ENCODE measurements at places on chromosomes 6 and 20. TPM values are rescaled to one million over a fixed set of nuclear protein-coding genes. Genes with fewer than 3 reads are reported as not detected.

BCAS1 gene
- total RNA-seq, result 4.3 TPM

TAAR5 gene
- total RNA-seq, result not detected

PPP1R14C gene
- total RNA-seq, result 10.8 TPM

C20orf202 gene
- total RNA-seq, result 1.2 TPM

PRICKLE4 gene
- 2.9 TPM for total RNA-seq

TSBP1 gene
- total RNA-seq, result 1.7 TPM

GPLD1 gene
- total RNA-seq, result not detected

BHLHE23 gene
- 2.6 TPM for total RNA-seq

VWA7 gene
- not detected for total RNA-seq

PBOV1 gene
- total RNA-seq, result 2.2 TPM

KIF6 gene
- 1.2 TPM for total RNA-seq

MLN gene
- total RNA-seq, result not detected

SLC22A7 gene
- not detected for total RNA-seq

SLC22A3 gene
- 71.5 TPM for total RNA-seq

NKX2-4 gene
- not detected for total RNA-seq

DNA sequence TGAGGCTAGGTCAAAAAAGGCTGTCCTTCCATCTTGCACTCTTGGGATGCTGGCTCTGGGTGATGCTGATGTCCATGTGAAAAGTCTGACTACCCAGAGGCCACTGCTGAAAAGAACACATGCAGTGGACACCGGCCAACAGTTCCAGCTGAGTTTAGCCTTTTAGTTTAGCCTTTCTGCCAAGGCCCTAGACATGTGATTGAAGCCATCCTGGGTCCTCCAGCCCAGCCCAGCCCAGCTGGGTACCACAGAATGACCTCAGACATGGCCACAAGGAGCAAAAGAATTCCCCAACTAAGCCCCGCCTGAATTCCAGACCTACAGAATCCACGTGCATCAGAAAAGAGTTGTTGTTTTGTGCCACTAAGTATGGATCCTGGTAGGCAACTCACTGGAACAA is 17.4 kb downstream of the PIGT start:
- DNase-seq, result no peak

DNA sequence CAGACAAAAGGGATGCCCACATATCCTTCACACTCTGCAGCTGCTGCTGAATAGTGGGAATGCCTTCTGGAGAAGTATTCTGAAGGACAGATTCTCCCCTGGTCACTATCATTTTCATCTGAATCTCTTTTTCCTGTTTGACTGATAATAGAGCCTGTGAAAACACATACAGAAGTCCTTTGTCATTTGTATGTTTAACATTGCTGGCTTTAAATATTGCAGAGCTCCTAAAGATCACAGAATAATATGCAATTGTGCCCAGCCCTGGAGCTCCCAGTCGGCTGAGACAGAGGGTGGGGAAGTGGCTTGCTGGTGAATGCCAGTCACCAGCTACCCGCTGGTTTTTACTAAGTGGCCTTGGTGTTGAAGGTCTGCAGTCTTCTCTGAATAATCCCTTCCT is 272.3 kb downstream of the SYNE1 start:
- DNase-seq, result no peak

GRCh38 chr6:163474581-163474980 is 60.1 kb downstream of the QKI start:
- no peak for DNase-seq

DNA sequence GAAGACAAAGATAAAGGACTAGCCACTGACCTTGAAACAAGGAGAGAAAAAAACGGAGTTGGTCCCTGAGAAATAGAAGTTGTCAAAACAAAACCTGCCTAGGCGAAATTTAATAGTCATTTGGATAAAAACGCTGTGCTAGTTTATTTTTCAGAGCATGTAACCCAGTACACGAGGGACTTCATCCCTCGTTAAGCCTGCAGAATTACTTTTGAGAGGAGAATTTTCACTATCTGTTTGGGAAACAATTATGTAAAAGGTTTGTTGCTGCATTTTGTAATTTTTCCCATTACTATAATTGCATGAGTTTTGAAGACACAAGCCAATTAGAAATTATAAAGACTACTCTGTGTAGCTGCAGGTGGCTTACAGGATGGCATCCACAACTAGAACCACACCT is 71.6 kb upstream of the MAP3K7 start:
- DNase-seq, result no peak

- DNase-seq, result peak; percentile 56
Measured at GRCh38 chr6:154538640-154539191, 28.2 kb upstream of the CNKSR3 start.

DNA sequence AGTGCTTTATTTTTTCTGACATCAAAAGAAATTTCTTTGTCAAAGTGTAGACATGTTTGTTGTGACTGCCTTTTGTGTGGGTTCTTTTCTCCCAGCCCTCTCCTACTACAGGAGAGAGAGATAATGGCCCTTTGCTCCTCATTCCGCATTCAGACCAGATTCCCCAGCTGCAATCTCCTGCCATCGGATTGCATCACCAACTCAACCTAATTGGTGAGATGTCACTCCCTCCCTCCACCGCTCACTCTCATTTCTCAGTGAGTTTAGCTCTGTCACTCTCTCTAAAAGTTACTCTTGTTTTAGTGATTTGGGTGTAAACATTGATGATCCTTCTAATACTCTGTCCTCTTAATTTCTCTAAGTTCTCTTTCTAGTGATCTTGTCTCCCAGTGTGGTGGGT is 22.7 kb downstream of the UTRN start:
- DNase-seq, result no peak

DNA sequence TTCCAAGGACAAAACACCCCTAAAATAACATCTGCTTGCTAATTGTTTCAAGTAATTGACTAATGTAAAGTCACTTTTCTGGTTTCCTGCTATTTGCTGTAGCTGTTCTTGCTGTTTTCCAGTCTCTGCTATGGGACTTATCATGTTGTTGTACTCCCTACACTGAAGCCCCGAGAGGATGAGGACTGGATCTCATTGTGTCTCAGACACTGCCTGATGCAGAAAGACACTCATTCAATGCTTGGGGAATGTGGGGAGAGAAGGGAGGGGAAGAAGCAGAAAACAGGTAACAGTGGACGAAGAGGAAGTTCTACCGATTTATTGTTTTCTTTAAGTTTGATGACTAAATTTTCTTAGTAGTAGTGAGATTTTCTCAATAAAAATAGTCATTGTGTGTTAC is 79.8 kb downstream of the DOK5 start:
- no peak for DNase-seq

DNA sequence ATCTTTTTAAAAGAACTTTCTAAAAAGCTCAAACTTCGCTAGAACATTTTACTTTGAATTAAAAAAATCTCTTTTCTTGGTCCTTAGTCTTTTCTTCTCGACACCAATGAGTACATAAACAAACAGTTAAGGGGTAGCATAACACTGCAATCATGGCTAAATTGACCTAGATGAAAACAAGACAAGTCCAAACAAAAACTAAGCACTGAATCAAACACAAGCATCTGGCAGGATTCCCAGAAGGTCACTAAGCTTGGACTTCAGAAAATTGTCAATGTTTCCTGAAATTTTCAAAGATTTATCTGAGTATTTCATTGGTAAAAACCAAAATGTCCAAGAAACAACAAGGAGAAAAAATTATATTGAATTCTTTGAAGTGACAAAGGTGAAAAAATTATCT is 5.0 kb downstream of the COL21A1 start:
- DNase-seq, result no peak

DNA sequence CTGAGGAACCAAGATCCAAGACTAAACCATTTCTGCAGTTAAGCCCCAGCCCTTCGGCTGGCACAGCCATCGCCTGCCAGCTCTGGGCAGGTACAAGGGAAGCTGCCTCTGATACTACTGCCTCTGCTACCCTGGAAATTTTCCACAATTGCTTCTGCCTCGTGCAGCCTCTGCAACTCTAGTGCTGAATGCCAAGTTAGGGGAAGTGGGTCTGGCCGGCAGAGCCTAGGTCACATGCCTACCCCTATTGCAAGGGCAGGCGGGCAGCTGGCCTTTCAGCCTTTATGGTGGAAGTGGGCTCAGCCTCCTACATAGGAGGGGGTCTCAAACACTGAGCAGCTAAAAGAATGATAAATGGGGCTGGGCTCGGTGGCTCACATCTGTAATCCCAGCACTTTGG is 44.5 kb upstream of the TULP1 start:
- no peak for DNase-seq

DNA sequence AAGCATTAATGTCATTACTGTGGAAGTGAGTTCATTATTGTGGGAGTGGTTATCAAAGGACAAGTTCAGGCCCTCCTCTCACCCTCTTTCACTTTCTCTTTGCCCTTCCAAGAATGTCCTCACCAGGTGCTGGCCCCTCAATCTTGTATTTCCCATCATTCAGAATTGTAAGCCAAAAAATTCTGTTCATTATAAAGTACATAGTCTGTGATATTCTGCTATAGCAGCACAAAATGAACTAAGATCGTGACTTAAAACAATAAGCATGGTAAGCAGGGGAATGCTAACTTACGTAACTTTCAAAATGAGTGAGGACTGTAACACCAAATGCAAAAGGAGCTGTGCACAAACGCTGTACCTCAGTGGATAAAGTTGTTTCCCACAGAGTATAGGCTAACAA is 515.7 kb upstream of the BTBD3 start:
- no peak for DNase-seq

GRCh38 chr6:7723554-7723953 is 2.3 kb upstream of the BMP6 start:
- DNase-seq, result no peak

DNA sequence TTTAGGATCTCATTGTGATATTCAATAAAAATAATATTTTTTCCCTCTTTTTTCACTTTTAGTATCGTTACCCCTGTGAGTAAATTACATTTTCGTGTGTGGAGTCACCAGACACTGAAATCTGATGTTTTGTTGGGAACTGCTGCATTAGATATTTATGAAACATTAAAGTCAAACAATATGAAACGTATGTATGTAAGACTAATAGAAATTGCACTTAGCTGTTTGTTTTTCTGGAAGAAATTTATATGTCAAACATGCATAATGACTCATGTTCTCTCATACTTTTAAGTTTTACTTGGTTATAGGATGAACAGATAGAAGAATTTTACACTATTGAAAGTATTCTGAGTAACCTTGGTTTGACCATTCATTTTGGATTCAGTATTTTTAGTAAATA is 49.4 kb downstream of the ITCH start:
- no peak for DNase-seq

DNA sequence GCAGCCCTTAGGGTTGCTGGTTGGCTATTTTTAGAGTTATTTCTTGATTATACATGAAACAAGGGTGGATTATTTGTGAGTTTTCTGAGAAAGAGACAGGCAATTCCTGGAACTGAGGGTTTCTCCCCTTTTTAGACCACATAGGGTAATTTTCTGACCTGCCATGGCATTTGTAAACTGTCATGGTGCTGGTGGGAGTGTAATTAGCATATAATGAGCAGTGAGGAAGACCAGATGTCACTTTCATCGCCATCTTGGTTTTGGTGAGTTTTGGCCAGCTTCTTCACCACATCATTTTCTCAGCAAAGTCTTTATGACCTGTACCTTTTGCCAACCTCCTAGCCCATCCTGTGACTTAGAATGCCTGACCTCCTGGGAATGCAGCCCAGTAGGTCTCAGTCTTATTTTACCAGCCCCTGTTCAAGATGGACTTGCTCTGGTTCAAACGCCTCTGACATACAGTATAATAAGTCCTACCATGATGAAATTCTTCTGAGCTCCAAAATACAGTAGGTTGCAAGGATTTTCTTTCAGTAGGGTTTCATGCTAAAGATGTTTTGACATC is 117.1 kb downstream of the ISM1 start:
- DNase-seq, result no peak

DNA sequence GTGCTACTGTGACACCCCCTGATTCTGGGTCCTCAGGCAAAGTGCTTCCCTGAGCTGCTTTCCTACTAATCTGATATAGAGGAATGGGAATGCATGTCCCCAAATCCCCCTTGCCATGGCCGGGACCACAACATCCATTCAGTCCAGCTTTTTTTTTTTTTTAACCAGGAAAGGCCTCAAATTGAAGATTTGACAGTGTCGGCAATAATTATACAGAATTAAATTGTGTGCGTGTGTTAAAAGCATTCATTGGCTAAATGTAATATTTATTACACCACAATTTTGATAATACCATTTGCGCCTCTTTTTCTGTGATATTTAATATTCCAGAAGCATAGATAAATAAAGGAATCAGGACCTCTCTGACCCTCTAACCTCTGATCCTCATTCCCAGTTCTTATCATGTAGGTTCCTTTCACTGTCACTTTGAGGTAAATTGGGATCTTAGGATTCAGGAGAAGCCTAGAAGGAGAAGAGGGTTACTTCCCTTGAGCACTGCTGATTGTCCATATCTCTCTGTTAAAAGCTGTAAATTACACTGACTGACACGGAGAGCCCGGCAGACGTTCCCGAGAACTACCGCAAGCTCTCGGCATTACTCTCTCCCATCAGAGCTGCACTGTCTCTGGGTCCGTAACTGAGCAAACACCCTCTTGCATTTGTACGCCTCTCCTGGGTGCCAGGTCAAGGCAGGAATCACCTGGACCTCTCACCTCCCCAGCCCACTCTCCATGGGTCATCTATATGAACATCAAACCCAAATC is 29.4 kb upstream of the MAFB start:
- DNase-seq, result no peak

DNA sequence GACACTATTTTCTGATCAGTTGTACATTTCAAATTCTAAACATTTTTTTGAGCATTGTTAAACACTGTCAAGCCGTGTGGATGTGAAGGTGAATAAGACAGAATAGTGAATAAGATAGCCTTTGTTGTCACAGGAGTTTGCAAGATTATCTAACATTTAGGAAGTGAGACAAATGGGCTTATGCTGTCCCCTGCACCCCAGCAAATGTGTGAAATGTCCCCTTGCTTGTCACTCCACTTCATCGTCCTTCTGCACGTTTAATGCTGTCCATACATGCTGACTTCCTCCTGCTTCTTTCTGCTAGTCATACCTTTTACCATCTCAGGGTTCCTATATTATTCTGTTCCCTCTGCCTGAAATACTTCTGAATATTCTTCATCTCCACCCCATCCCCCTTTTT is 62.6 kb downstream of the CBFA2T2 start:
- no peak for DNase-seq

- no peak for DNase-seq
Measured at GRCh38 chr6:39973661-39974060, 39.4 kb upstream of the MOCS1 start.

DNA sequence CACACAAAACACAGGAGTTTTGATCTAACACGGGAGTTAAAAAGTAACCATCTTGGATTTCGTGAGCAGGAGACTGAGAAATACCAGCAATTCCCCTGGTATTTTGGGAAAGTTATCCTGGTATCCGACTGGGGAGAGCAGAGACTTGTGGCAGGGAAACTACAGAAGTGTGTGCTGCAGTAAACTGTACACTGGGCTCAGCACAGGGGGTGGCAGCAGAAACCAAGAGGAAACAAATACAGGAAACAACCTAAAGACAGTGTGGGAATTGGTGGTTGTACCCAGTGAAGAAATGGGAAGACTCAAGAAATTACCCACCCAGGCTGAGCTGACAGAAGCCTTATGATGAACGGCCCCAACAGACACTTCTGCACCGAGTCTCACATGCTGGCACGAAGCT is 109.8 kb downstream of the CHD6 start:
- DNase-seq, result peak; percentile 44

GRCh38 chr6:131004936-131005335 is 58.1 kb downstream of the EPB41L2 start:
- DNase-seq, result no peak
